Fibroblast of skin of scalp (primary cell): ENCODE measurements at places on chromosomes 13 and 19.

- DNase-seq = no peak
These were observed 24.4 kb downstream of the UBAC2 start for GRCh38 chr13:99225078-99225477.

- DNase-seq = peak; percentile 61
These were observed 33.7 kb downstream of the VSTM1 start for GRCh38 chr19:54029930-54030490.

- DNase-seq = peak; percentile 29
These were observed 594 bp downstream of the ZNF146 start for GRCh38 chr19:36215276-36216123.

- DNase-seq = no peak
These were observed 582.5 kb downstream of the EFNB2 start for GRCh38 chr13:105952973-105953290.

- no peak for DNase-seq
These were observed 179.4 kb downstream of the KLF12 start for GRCh38 chr13:73954808-73955207.

DNA sequence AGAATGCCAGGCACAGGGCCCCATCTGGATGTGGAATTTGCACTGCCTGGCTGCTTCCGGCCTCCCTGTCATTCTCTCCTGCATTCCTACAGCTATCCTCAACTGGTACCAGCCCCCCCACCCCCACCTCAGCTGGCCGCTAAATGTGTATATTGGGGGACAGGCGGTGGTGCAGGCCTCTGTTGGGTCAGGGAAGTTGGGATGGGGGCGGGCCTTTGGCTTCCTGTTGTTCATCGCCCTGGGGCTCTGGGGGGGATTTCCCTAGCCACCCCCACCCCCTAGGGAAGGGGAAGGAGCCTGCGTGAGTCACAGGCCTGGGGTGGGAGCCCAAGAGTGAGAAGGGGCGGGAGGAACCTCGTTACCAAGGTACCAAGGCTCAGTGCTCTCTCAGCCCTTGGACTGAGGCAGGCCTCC is 10.6 kb downstream of the POU2F2 start:
- peak; percentile 93 for DNase-seq

GRCh38 chr13:48043789-48044503 is 6.4 kb downstream of the NUDT15 start:
- peak; percentile 79 for DNase-seq

DNA sequence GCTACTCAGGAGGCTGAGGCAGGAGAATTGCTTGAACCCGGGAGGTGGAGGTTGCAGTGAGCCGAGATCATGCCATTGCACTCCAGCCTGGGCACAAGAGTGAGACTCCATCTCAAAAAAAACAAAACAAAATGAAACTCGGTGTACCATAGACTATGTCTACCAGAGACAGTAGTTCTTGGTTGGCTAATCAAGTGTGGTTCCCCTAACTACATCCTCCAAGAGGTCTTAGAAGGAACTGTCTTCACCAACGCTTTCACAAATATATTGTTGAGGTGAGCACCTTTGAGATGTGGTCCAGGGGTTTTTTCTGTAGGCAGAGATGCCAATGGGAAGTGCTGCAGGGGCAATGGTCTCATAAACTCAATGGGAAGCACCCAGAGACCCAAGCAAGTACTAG is 48.0 kb downstream of the RFC3 start:
- DNase-seq = no peak

DNA sequence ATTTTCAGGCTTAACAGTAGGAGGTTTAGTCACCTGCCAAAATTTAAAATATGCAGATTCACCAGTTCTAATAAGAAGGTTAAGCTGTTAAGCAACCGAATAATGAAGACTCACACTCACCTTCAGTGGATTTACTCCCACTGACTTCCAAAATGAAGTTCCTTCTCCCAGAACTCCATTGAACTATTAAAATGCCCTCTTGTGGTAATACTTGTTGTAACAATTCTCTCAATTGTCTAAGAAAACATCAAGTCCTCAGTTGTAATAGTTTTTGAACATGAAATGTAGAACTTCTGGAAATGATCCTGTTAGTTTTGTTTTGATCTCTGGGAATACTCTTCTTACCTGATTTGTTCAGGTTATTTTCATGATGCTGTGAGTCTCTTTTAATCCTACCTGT is 522.0 kb upstream of the ATXN8OS start:
- DNase-seq = no peak

- peak; percentile 54 for DNase-seq
These were observed 156.0 kb downstream of the KCTD12 start for GRCh38 chr13:76730220-76730619.

GRCh38 chr13:64029343-64030093 is 2613.9 kb upstream of the PCDH20 start:
- DNase-seq = no peak

GRCh38 chr19:48686088-48686487 is 9.7 kb upstream of the FUT2 start:
- DNase-seq = no peak

DNA sequence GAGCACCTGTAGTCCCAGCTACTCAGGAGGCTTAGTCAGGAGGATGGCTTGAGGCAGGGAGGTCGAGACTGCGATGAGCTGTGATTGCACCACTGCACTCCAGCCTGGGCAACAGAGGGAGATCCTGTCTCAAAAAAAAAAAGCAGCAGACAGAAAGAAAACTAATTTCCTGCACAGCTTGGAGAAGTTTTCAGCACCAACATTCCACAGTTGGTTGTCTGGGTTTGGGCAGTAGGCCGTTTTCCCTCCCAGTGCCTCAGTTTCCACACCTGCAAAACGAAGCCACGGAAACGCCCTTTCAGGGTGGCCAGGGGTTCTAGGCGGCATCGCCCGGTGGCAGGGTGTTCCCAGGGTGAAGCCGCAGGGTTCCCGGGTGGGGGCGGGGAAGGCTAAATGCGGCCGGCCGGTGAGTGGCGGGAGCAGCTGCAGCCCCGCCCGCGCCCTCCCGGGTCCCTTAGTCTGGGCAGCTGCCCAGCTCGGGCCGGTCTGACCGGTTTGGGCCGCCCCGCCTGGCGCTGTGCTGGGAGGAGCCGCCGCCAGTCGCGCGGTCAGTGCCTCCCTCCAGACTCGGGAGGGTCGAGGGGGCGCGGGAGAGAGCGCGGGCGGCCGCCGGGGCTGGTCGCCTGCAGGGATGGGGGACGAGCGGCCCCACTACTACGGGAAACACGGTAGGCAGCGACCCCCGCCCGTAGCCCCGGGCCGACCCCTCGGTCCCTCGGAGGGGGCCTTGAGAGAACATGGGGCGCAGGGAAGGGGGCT is at the start of gene SLC44A2:
Gene SLC44A2 (plus strand): TSS at position 551 of the 759 bp plus-strand sequence. CDS start 81 bp downstream, at position 632.
- peak; percentile 59 for DNase-seq

- DNase-seq = no peak
These were observed 9.1 kb downstream of the CACTIN start for GRCh38 chr19:3617463-3617862.

GRCh38 chr19:12244370-12244769 is 50.3 kb downstream of the ZNF44 start:
- DNase-seq = no peak

DNA sequence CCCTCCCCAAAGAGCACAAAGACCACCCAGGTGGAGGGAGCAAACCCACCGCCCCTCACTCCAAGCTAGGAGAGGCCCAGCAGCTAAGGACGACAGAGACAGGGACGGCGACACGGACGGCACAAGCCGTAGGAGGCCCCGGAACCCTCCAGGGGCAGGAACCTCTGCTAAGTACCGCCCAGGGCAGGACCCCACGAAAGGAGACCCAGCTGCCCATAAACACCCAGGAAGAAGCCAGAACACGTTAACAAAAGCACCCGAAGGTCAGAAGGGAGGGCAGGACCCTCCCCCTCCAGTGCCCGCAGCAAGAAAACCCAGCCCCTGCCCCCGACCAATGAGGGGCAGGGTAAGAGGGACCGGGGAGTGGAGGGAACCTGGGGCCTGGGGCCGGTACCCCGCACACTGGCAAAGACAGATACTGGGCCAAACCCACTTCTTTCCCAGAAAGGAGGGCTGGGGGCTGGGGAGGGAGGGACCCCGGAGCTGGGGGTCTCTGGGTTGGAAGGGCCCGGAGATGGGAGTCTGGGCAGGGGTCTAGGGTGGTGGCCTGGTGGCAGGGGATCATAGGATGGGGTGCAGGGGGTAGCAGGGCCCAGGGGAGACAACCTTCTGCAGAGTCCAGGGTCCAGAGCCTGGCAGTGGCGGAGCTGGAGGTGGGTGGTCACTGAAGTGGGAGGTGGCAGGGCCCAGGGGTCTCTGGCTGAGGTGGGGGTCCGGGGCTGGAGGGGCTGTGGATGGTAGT is 2.4 kb downstream of the BTBD2 start:
- DNase-seq = no peak

DNA sequence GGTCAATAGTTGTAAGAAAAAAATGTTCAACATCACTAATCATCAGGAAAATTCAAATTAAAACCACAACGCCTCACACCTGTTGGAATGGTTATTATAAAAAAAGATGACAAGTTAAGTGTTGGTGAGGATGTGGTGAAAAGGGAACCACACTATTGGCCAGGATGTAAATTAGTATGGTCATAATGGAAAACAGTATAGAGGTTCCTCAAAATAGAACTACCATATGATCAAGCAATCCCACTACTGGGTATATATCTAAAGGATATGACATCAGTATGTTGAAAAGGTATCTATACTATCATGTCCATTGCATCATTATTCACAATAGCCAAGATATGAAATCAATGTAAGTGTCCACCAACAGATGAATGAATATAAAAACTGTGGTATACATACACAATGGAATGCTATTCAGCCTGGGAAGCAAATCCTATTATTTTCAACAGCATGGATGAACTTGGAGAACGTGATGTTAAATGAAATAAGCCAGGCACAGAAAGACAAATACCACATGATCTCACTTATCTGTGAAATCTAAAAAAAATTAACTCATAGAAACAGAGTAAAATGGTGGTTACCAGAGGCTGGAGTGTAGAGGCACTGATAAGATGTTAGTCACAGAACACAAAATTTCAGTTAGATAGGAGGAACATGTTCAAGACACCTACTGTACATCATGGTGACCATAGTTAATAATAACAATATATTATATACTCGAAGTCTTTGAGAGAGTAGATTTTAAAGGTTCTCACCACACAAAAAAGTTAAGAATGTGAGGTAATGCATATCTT is 56.6 kb downstream of the TBC1D4 start:
- no peak for DNase-seq

DNA sequence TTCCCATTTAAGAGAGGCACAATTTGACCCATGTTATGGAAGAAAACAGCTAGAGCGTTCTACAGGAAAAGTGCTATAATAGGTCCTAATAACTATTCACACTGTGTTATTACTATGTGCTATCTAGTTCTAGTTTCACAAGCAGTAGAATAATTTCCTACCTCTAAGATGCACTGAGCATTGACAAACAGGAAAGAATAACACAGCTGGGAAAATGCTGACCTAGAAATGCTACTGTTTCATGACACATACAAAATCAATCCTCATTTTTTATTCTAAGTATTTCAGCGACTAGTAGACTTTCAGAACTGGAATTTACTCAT is 259.5 kb downstream of the ITGBL1 start:
- DNase-seq = no peak

DNA sequence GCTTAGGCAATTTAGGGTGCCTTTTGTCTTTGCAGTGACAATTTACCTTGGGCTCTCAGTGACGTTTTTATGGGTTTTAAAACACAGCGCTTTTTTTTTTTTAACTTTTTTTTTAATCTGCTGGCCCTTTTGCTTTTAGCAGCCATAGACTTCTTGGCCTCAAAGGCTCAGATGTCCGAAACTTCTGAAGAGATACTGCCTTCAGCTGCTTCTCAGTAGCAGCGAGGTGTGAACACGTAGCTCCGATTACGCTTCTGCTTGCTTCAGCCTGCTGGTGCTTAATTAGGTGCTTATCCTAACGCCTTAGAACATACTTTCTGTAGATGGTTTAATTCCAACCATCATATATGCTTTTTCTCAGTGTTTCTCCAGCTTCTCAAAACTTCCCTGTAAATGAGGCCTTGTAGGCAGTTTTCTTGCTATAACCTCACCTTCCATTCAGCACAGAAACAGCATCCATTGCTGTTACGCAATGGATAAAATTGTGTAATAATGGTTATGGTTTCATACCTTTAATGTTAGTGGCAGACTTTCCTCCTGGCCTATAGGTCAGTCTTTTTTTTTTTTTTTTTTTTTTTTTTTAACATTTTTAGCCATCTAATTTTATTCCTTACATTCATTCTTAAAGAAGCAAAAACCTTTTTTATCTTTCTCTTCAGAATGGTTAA is 723.9 kb downstream of the GPC5 start:
- no peak for DNase-seq

- no peak for DNase-seq
These were observed 14.7 kb downstream of the SPC24 start for GRCh38 chr19:11140896-11141295.

GRCh38 chr19:56972291-56972841 is 131.8 kb upstream of the PEG3 start:
- DNase-seq = no peak

GRCh38 chr19:41862445-41862986 is 2.5 kb downstream of the RPS19 start:
- DNase-seq = no peak

DNA sequence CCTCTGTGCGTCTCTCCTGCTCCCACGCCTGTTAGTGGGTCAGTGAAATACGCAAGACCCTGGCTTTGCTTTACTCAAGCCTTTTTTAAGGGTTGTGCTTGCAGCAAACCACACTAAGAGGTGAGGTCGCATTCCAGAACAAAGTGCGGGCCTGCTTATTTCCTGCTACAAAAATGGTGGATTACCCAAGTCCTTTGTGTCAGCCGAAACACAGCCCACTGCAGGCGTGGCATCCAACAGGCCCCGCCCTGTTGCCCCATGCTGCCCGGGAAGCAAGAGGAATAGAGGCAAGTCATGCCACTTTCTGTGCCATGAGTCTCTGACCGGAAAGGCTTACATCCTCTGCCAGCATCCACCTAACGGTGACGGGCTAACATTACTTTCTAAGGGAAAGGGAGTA is 7.7 kb upstream of the IRS2 start:
- no peak for DNase-seq

DNA sequence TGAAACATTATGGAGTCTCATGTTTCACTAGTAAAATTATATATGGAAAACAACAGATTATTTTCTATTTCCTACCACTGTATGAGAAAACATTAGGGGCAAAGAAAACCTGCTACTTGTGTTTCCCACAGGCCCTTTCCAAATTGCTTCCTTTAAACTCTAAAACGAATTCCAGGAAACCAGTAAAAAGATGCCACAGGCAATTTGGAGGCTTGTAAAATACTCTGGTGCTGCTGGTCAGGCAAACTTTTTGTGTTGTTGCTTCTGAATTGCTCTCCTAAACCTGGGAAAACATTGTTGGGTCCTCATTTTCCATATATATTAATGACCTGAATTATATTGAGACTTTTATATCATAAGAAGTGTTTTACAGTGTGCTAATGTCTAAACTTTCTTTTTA is 141.5 kb downstream of the TDRD3 start:
- DNase-seq = no peak

DNA sequence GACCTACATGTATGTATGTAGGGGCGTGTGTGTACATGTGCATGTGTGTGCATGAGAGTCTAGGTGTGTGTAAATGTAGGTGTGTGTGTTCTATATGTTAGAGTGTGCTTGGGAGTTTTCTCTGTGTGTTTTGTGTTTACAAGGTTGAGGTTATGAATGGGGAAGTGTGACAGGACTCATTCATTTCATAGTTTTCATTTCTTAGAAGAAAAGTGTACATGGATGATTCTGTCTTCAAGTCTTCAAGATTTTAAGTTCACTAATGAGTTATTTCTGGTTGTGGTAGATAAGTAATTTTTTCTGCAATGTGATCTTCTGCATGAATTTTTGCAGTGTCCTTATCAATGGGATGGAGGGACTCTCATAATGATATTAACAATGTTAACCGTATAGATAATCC is 118.2 kb upstream of the SLC10A2 start:
- DNase-seq = no peak
